ENCODE measurements at places on chromosomes 2 and 18.

DNA sequence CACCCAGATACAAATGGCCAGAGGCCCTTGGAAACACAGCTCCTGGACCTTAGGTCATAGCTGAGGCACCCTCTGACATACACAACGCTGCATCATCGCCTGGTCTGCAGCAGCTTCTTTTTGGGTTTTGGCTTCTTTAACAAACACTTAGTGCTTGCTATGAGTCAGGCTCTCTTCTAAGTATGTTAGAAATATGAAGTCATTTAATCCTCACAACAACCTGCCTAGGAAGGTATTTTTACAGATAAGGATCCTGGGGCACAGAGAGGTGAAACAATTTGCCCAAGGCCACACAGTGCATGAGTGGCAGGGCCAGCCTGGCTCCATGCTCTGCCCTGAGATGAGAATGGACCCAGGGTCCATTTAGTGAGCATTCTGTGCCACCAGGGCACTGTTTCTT lies 96.6 kb downstream of the TMEM17 start:
- no peak for DNase-seq

- no peak for DNase-seq
Observed at GRCh38 chr2:222033541-222033940, 265.3 kb downstream of the PAX3 start.

DNA sequence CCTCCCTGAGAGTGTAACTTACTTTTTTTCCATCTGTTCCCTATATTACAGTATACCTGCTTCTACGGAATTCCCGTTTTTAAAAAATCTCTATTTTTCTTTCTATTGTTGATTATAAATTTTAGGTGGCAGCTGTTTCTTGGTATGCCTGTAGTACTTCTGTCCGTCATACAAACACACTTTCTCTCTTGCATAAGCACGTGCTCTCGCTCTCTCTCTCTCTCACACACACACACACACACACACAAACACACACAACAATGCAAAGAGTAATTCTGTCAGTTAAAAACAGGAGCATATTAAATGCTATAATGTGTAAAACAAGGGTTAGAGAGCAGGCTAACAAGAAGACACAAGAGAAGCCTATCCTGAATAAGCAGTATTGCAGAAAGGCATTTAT lies 140.5 kb downstream of the THADA start:
- DNase-seq, result no peak

DNA sequence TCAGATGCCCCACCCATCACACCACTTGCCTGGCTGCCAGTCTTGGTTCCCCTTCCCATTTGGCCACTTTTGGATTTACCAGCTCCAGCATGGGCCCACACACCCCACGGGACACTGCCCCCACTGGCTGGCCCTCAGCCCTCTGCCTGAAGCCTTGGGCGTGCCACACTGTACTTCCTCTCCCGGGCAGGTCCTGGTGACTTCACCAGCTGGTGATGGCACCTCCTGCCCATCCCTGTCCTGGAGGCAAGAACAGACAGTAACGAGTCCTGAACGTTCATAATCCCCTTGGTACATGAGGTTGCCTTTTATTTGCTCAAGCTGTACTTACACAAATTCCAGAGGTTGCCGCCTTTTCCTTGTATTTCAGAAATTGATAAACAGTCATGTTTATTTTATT lies 81.1 kb downstream of the TMEM17 start:
- DNase-seq, result no peak

DNA sequence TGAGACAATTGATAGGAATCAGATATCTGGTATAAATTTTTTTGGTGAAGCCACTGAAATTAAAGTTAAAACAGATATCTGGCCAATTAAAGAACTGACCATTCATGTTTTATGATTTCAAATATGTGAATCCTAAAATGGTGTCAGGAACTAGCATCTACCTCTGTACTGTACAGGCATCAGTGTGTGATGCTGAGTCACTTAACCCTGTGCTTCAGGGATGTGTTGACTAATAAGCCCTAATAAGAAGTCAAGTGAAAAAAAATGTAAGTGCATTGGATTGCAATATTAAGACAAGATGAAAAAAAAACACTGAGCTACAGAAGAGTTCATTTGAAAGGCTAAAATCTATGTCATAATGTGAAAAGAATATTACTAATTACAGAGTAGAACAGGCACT lies 9.1 kb upstream of the UNC80 start:
- DNase-seq, result no peak

DNA sequence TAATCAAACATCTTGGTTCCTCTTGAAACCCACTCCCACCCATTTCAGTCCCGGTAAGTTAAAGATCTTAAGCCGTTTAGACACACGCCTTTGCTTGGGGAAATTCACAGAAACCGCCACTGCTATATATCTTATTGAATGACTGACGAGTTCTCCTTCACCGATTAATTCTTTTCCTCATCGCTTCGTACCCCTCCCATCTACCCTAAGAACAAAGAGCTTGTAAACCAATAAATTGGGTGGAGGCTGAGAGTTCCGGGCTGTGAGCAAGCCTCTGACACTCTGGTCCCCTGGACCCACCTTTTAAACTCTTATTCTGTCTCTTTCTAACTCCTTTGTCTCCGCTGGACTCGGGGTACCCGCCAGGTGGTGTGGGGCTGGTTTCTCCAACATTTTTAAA lies 30.6 kb downstream of the TMEM131 start:
- no peak for DNase-seq

- DNase-seq, result no peak
Observed at GRCh38 chr2:59276917-59277316, 1035.8 kb upstream of the FANCL start.

DNA sequence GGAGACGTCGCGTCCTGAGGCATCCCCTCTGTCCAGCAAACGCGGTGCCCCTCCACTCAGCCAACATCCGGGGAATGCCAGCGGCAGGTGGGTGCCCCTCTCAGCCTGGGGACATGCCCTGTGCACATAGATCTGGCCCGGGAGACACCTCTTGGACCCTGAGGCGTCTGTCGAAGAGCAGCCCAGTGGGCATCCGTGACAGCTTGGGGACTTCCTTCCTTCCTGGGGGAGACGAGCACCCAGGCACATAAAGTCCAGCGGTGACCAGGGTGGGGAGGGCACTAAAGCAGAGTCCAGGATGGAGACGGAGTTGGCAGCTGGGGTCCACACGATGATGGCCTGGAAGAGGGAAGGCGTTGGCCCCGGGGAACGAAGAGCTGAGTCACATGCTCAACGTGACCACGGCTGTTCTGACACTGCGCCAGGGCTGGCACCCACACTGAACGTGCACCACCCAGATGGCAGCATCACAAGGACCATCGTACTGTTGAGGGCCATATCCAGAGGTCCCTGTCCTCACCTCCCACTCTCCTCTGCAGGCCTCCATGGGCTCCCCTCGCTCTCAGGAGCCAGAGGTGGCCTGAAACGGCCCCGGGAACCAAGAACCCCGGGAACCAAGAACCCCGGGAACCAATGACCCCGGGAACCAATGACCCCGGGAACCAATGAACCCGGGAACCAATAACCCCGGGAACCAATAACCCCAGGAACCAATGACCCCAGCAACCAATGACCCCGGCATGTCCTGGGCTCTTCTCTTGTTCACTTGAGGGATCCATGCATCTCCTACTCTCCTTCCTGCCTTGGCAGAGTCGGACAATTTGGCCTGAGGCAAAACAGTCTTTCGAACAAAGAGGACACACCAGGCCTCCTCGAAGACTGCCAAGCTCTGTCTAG lies 22.6 kb downstream of the HDAC4 start:
- DNase-seq, result no peak

DNA sequence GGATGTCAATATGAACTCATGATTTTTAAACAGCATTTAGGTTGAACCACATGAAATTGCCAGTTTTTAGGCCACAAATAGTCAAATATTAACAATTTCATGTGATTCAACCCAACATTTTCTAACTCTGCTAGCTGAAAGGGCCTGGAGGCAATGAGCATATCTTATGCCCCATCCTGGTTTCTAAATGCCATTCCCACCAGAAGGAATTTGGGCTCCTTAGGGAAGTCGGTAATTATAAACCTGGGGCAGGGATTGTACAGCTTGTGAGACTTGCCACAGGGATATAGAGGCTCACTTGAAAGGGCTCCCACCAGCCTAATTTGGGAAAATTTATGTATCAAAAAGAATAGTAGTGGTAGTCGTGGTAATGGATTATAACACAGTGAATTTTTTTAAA lies 178.4 kb upstream of the ALPP start:
- DNase-seq, result no peak

- DNase-seq, result no peak
Observed at GRCh38 chr2:244547-244946, 19.3 kb downstream of the SH3YL1 start.

DNA sequence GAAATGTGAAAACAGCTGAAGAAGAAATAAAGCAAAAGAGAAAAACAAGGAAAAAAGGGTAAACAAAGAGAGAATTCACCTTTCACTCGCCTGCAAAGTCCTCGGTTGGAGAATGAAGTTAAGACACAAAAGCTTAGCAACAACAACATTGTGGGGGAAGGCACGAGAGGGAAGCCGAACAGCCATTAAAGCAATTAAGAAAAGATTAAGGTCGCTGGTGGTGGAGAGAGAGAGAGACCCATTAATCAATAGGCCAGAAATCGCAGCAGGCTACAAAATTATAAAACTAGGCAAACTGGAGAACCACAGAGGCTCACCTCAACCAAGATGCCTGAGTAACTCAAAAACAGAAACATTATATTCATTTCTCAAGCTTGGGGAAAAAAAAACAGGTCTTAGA lies 120.0 kb upstream of the SIX3 start:
- no peak for DNase-seq

GRCh38 chr2:232376260-232376659 lies 2.3 kb upstream of the ALPP start:
- no peak for DNase-seq

DNA sequence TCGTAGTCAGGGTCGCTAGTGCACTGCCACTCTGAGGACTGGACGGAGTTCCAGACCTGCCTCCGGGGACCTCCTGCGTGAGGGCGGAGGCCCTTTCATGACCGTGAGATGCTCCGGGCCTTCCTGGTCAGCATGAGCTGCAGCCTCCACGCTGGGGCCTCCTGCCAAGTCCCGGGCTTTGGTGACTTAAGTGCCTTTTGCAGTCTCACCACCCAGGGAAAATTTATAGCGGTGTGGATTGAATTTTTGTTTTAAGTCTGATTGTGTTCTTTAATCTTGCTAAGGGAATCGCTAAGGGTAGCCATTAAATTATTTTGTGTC lies 33.6 kb downstream of the CHRNA1 start:
- DNase-seq, result no peak

GRCh38 chr2:10043906-10044601 lies 704 bp downstream of the KLF11 start:
- peak; percentile 90 for DNase-seq

DNA sequence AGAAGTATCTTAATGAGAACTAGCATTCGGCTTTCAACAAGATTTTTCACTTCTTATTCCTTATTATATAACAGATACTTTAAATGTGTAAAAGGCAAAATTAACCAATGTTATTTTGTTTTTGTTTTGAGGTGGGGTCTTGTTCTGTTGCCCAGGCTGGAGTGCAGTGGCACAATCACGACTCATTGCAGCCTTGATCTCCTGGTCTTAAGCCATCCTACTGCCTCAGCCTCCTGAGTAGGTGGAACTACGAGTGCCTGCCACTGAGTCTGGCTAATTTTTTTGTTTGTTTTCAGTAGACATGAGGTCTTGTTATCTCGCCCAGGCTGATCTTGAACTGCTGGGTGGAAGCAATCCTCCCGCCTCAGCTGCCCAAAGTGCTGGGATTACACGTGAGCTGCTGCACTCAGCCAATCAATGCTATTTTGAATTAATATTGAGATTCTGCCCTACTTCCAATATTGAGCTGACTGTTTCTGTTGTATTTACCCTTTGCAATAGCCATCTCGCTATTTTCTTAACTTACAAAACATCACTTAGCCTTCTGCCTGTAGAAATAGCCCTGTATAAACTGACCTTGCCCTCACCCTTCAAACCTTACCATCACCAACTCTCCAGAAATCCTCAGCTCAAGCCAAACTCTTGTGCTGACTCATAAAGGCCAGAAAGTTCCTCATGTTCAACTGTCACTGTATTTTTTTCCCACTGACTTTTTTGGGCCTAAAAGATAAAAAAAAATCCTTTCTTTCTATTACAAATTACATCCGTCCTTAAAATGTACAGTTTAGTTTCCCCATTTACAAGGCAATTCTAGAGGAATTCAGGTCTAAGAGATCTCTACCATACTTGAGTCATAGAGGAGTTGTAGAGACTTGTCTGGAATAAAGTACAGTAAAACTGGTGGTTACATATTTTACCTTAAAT lies 94.3 kb downstream of the OLA1 start:
- no peak for DNase-seq

- no peak for DNase-seq
Observed at GRCh38 chr2:209519271-209519670, 95.4 kb downstream of the MAP2 start.

DNA sequence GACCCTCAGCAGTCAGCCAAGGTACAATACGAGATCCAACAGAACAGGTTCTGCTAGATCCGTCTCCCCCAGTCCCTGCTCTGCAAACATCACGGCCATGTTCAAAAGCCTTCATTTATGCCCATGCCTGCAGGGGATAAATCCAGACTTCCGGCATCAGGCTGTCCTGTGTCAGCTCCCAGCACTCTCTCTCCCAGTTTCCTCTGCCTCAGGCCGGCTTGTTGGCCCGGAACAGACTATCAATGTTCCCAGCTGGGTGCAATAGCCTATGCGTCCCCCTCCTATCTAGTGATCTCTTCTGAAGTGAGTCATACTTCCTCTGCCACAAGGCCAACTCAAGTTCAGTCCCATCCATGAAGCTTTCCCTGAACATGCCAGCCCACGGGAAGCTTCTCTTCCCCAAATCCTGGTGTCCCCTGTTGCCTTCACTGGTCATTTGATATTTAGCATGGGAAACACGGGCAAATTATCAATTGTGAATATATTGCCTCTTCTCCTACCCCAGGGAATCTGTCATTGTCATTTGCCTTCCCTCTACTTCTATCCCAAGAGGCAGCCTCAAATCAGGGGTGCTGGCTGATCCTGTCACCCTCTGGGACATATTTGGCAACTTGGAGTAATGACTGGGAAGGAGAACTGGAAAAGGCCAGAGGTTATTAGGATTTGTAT lies 51.1 kb downstream of the CAPN13 start:
- no peak for DNase-seq

DNA sequence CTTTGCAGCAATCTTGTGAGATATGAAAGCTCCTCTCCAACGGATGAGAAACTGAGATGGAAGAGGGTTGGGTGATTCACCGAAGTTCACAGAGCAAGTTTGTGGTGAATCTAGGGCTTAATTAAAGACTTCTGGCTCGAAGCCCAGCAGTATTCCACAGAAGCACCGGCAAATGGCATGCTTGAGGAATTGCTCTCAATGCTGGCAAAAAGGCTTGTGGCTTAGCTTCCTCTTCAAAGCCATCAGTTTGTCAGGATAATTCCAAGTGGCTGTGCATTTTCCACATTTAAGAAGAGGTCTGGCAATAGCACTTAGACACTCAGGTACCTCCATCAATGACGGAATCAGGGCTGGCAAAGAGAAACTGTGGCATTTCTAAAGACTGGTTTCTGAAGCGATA lies 98.7 kb upstream of the SLC66A3 start:
- DNase-seq, result no peak

- DNase-seq, result no peak
Observed at GRCh38 chr2:27074738-27075565, 3.5 kb upstream of the EMILIN1 start.

Data from stimulated activated CD4-positive, alpha-beta T cell treated with anti-CD3 and anti-CD28 coated beads, TNF-alpha, amount 100 ng/mL, for 48 hours (primary cell).